Stimulated activated CD4-positive, alpha-beta T cell treated with anti-CD3 and anti-CD28 coated beads, Interleukin-1b, Interleukin-23, amount 100 ng/mL, for 4 hours (primary cell): ENCODE measurements at places on chromosomes 7 and 10.

DNA sequence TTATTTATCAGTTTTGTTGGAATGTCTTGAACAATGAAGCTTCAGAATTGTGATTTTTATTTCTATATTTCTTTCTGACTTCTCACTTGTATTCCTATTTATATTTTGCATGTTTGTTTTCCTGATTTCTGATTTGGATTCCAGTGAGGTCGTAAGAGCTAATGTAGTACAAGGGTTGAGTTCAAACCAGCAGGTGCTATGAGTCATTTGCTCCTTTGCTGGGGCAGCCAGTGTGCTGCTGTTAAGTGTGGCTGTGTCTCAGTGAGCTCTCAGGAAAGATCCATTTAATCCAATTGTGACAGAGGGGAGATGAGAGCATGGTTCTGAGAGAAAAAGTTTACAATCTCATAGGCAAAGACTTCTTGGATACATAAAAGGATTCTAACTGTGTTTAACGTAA, 48.6 kb downstream of the MCU start:
- no peak for DNase-seq

DNA sequence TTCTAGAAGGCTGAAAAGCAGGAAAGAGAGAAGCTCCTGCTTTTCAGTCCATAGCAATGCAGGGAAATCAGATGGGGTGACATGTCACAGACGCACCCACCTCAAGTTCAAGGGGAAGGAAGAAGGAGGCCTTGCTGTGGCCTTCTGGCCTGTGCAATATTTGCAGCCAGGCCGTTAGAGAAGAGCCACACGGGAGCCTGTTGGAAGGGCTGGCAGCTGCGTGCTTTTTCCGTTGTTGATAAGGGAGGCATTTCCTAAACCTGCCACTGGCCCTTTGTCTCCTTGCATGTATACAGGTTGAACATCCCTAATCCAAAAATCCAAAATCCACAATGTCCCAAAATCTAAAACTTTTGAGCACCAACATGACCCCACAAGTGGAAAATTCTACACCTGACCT, 492.5 kb upstream of the ZMIZ1 start:
- no peak for DNase-seq

GRCh38 chr10:132907821-132908620, 34.3 kb downstream of the CFAP46 start:
- DNase-seq = no peak

GRCh38 chr10:63206997-63207811, 74.1 kb downstream of the NRBF2 start:
- DNase-seq = no peak

- no peak for DNase-seq
Measured at GRCh38 chr10:60525716-60526585, 136.3 kb upstream of the ANK3 start.

GRCh38 chr10:104735757-104736391, 94.8 kb downstream of the SORCS3 start:
- no peak for DNase-seq

DNA sequence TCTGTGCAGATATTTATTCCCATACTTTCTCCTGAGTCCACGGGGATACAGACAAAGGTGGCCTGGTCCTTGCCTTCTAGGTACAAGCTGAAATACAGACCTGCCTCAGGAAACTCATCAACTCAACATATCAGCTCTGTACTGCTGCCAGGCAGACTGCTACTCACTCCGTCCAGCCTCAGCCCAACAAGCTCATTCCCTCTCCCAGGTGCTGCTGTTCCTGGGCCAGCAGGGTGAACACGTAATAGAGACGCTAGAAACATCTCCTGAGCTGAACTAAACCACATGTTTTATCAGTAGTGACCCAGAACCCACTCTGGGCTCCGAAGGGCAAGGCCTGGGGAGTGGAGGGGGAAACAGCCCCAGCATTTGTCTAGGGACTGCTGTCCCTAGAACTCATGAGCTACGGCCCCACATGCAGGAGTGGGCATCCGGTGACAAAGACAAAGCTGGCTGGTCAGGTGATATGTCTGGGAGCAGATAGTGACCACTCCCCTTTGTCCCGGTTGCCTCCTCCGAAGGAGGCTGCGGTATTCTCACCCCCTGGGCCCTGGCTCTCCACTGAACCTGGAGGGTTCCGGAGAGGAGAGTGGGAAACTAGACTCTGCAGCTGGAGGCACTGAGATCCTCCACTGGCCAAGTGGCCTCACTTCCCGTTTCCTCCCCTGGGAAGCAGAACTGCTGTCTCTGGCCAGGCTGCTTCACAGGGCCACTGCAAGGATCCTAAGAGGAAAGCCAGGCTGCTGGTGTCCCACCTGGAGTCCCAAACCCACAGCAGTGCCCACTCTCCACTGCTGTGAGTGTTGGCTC, 116.1 kb downstream of the FAM53B start:
- DNase-seq = no peak

- DNase-seq = no peak
Measured at GRCh38 chr7:561631-562373, 42.2 kb upstream of the PDGFA start.

DNA sequence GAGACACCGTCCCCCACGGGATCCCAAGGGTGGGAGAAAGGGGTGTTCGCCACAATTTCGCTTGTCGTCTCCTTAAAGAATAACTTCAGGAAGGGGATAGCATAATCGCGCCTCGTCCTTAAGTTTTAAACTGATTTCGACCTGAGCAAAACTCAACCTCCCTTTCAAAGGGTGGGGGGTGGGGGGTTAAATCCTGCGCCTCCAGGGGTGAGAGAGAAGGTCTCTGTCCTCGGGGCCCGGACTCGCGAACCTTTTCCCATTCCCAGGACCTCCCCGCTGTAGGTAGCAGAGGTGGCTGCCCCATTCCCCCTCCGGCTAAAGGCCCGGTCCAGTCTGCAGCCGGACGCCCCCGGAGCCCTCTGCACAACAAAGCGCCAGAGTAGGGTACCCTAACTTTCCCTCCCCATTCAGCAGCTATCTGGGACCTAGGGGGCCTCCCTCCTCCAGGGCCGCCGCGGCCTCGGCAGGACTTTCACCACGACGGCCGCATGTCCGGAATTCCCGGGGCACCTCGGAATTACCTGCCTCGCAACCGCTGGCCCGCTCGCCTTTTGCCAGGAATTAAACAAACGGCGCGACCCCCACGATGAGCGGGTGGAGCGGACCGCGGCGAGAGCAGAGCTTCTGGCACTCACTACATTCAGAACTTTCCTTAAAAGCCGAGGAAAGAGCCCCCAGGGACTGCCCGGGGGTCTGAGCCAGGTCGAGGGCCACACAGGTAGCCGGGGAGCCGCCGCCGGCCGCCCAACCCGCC, 1.7 kb downstream of the CDK6 start:
- no peak for DNase-seq

DNA sequence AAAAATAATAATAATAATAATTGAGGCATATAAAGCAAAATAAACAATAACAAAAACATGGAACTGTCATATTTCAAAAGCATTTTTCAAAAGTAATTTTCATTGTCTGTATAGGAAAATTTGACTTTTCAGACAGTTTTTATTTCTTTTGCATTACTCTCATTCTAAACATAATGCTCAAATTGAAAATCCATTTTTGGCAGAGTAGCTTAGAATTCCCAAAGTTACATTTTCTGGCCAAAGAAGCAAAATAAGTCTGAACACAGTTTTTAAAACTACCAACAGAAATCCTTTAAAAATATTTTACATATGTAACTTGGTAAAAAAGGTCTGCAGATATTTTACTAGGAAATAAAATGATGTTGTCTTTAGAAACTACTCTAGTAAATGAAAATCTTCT, 535.4 kb downstream of the ANKRD7 start:
- DNase-seq = no peak

- DNase-seq = no peak
Measured at GRCh38 chr10:47094126-47094525, 182.9 kb downstream of the PTPN20 start.

DNA sequence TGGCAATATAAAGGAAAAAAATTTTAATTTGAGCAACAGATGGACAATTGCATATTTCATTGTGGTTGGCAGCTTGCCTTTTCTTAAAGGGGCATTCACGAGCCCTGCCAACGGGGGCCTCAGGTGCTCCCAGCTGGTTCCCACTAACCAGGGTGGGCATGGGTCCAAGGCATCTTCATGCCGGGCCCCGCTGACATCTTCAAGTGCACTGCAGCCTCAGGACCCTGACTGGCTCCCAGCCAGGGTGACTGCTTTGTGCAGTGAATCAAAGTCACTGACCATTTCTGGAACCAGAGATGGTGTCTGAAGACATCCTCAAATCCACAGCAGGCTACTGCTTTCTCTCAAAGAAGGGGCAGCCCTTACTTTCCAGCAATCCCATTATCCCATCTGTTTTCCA, 275.2 kb upstream of the MGMT start:
- DNase-seq = no peak

DNA sequence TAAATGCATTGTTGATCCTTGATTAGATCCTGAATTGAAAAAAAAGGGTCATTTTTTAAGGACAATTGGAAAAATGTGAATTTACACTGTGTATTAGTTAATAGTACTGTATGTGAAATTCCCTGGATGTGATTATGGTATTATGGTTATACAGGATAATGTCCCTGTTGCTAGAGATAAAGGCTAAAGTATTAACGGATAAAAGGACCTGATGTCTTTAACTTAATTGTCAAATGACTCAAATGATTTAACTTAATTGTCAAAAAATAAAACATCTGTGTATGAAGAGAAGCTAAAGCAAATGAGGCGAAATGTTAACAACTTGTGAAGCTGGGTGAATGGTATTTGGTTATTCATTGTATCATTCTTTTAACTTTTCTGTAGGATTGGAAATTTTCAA, 48.8 kb downstream of the SUFU start:
- no peak for DNase-seq

- no peak for DNase-seq
Measured at GRCh38 chr7:85890244-85890811, 703.5 kb upstream of the SEMA3D start.

GRCh38 chr7:132276234-132276630, 300.0 kb downstream of the PLXNA4 start:
- DNase-seq = no peak

DNA sequence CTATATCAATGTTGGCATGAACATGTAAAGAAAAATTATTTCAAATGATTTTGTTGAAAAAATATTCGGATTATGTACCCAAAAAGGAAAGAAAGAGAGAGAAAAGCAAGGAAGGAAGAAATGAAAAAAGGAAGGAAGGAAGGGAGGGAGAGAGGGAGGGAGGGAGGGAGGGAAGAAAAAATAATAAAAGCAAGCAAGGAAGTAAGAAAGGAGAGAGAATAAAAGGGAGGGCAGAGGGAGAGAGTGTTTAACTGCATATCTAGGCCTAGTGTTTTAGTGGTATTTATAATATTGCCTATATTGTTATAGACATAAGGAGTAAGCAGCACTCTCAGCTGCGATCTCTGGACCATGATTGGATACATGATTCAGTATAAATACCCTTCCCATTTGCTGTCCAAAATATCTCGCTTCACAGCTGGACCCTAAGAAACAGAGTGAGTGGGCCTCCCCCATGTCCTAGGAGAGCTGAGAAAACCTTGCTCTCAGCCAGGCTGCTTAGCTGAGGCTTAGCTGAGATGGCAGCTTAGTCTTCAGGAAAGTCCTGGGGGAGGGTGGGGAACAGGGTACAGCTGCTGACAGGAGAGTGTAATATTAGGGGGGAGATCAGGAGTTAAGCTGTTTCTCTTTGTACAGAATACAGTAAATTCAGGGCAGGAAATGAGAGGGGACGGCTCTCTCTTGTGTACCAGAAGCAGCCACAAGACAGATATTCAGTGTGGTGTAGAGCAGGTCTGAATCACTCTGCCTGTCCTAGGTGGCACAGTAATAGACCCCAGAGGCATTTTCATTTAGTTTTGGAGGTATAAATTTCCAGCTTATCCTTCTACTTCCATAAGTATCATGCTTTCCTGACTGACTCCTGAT, 66.8 kb upstream of the TARP start:
- no peak for DNase-seq

GRCh38 chr7:69173846-69174245, 424.4 kb upstream of the AUTS2 start:
- no peak for DNase-seq

DNA sequence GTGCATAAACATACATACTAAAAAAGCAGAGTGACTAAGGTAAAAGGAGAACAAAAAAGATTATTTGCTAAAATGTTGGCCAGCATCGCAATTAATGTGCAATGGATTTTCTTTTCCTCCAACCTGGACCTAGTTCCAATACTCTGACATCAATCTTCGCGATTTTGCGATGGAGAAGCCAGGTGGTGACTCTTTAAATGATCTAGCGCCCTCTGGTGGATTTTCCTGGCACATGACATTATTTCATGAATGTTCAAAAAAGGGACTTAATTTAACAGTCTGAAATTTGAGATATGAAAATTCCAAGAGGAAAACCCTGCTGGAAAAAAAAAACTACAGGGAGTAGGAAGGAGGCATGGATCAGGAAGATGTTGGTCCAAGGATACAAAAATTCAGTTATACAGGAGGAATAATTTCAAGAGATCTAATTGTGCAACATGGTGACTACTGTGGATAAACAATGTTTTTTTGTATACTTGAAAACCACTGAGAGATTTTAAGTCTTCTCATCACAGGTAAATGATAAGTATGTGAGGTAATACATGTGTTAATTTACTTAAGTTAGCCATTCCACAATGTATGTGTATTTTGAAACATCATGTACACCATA, 4.3 kb upstream of the KCNMA1 start:
- DNase-seq = peak; percentile 38

DNA sequence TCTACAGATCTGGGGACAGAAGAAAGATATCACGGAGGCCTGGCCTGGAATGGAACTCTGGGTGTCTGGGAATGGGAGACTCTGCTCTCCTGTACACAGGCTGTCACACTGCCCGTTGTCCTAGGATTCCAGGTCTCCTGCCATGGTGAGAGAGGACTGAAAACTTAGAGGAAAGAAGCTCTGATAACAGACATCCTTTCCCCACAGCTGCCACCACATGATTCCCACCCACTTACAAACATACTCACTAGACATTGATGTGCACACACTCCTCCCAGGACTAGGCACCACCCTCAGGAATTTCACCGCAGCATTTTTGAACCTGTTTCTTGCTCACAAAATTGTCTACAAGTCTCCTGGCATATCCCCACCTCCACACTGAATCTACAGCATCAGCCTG, 5.7 kb downstream of the ZNF92 start:
- no peak for DNase-seq

DNA sequence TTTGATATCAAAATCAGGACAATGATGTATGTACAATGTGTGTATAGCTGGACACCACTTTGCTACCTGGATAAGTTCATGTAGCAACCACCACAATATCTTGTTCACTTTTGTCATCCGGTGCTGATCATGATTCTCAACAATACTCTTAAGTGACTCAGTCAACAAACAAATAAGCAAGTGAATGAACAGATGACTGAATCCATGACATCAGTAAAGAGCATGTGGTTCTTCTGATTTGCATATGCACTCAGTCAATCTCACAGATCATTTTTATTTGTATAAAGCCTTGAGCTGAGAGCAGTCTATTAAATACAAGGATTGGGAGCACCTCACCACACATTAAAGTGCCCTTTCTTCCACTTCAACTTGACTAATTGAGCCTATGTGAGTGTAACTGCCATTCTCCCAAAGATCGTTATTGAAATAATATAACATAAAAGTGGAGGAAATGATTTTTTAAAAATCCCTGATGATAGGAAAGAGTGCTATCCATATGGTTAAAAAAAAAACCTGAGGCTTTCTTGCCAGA, 69.5 kb downstream of the NPSR1 start:
- DNase-seq = no peak
